ENCODE measurements at places on chromosomes 12 and 14.

DNA sequence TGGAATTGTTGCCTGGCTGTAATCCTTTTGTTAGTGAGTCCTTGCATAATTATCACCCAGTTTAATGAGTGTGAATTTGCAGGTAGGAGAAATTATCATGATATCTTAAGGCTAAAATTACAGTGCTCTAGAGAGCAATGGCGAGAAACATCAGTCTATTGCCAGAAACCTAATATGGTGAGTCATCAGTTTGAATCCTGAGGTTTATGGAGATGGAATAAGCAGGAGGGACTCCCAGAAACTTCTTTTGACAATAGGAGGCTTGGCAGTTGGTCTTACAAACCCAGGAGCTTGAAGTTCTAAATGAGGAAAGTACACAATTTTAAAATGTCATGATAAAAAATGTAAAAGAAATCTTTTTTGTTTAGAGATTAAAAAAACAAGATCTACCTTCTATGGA is 31.5 kb upstream of the CRADD start:
- H3K36me3 ChIP-seq: no peaks in the 10 kb centered on the region
- H3K4me3 ChIP-seq: no peak overlapping the region
- DNase-seq: no peak
- H3K27ac ChIP-seq: no peak overlapping the region
- no peaks in the 10 kb centered on the region for H3K4me1 ChIP-seq

GRCh38 chr14:87148655-87149054 is 844.3 kb downstream of the GALC start:
- H3K27me3 ChIP-seq: no peaks in the 10 kb centered on the region
- no peaks in the 10 kb centered on the region for H3K4me1 ChIP-seq
- no peak overlapping the region for H3K27ac ChIP-seq
- no peak overlapping the region for H3K4me3 ChIP-seq
- no peaks in the 10 kb centered on the region for H3K36me3 ChIP-seq

DNA sequence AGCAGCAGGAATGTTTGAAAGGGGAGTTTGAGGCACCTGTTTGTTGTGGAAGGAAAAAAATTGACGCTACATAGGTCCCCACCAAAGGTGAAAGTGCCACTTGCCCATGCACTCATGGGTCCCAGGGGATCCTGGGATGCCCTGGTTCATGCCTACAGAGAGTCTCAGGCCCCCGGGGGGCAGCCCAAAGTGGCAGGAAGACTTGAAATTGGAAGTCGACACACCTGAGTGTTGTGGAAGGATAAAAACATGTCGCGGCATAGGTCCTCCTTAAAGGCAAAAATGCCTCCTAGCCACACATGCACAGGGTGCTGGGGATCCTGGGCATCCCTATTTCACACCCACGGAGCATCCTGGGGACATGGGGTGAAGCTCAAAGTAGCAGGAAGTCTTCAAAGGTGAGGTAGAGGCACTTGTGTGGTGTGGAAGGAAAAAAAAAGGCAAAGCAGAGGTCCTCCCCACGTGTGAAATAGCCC is 576.1 kb downstream of the ALG10 start:
- no peaks in the 10 kb centered on the region for H3K27me3 ChIP-seq
- H3K4me3 ChIP-seq: no peak overlapping the region
- H3K36me3 ChIP-seq: no peaks in the 10 kb centered on the region
- no peaks in the 10 kb centered on the region for H3K4me1 ChIP-seq

DNA sequence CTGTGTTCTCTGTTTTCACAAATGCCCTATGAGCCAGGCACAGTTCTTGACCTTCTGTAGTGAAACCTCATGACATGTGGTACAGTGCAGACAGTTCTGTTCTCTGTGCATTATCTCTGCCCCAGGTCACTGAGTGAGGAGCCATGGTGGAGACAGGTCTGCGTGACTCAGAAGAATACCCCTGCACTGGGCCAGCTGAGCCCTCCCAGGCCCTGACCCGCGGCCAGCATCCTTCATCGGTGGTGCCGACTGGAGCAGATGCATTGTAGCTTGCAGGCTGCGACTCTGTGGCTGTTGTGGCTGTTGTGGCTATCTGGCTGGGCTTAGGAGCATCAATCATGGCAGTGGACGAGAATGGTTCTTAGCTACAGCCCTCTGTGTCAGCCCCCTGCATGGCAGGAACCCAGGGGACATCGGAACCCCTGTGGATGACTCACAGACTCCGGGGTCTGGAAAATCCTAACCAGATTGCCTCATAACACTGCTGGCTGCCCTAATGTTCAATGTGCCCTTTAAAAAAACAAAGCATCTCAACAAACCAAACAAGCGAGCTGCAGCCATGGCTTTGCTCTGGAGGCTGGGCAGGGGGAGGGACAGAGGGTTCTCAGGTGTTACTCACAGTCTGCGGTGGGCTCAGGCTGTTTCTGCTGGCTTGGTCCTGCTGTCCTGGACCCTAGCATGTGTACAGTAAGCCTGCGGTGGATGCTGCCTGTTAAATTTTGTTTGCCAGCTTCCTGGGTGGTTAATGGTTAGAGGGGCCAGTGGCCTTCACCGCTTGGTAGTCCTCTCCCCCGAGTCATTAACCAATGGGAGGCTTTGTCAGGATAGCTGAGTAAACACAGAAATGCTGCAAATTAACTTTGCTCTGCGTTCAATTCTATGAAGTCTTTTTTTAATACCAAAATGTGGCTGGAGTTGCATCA is at the start of gene SERPINA6:
SERPINA6 (minus strand) TSS at position 689 of the 923 bp plus-strand sequence. CDS start 8,688 bp downstream, outside the sequence.
- H3K36me3 ChIP-seq: no peaks in the 10 kb centered on the region
- peak within 1 kb of the TSS; percentile 23 for H3K27ac ChIP-seq
- H3K4me1 ChIP-seq: peaks cover 6% of the 10 kb centered on the region
- no peak within 1 kb of the TSS for H3K4me3 ChIP-seq
- H3K27me3 ChIP-seq: no peaks in the 10 kb centered on the region

- no peaks in the 10 kb centered on the region for H3K4me1 ChIP-seq
- H3K27me3 ChIP-seq: peaks cover 54% of the 10 kb centered on the region
- H3K27ac ChIP-seq: no peak overlapping the region
- no peak for DNase-seq
Measured at GRCh38 chr14:37610945-37611523, 15.6 kb downstream of the TTC6 start.

GRCh38 chr14:92613008-92613658 is 99.6 kb downstream of the RIN3 start:
- no peaks in the 10 kb centered on the region for H3K4me1 ChIP-seq
- no peaks in the 10 kb centered on the region for H3K36me3 ChIP-seq
- H3K4me3 ChIP-seq: no peak overlapping the region
- DNase-seq: no peak

GRCh38 chr14:92041203-92041602 is 1.3 kb upstream of the TRIP11 start:
- peak overlapping the region; percentile 96 for H3K27ac ChIP-seq

DNA sequence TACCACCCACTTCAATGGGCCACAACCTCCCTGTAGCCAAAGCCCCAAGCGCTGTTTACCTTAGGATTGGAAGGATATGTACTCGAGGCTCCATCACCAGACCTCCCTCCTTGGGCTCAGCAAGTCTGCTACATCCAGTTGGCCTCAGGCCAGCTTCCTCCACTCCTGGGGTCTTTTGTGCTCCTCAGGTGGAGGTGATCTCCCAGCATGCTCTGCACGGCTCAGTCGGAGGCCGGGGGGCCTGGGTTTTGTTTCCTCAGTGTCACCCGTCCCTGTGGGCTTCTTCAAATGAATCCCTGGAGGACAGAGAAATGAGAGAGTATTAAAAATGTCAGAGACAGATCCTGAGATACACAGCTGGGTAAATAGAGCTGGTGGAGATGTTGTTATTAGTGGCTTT is 723.1 kb upstream of the TBX3 start:
- H3K27ac ChIP-seq: no peak overlapping the region
- no peaks in the 10 kb centered on the region for H3K27me3 ChIP-seq
- no peak for DNase-seq
- no peak overlapping the region for H3K4me3 ChIP-seq
- H3K4me1 ChIP-seq: no peaks in the 10 kb centered on the region
- no peaks in the 10 kb centered on the region for H3K36me3 ChIP-seq

- no peaks in the 10 kb centered on the region for H3K27me3 ChIP-seq
- H3K4me3 ChIP-seq: no peak overlapping the region
- no peak for DNase-seq
- no peak overlapping the region for H3K27ac ChIP-seq
- H3K36me3 ChIP-seq: no peaks in the 10 kb centered on the region
- no peaks in the 10 kb centered on the region for H3K4me1 ChIP-seq
Measured at GRCh38 chr12:81962126-81962856, 203.1 kb upstream of the PPFIA2 start.

- no peak for DNase-seq
- H3K4me1 ChIP-seq: no peaks in the 10 kb centered on the region
- H3K27ac ChIP-seq: no peak overlapping the region
- H3K27me3 ChIP-seq: no peaks in the 10 kb centered on the region
Measured at GRCh38 chr12:76303989-76304460, 44.2 kb downstream of the BBS10 start.

DNA sequence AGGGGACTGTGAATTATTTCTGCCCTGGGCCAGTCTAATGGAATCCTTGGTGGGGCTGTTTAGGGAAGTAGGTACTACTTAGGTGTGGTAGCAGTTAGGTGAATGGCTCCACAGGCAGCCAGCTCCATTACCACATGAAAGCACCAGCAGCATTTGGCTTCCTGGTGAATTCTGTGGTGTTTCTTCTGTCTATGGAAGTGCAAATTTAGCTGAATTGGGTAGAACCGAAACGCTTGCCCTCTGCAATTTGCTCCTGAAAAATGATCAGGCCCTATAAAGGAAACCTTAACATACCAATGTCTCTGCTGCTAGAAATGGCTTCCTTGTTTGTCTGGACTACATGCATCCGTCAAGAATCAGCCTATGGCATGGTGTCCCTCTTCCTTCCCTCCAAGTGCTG is 16.4 kb downstream of the FLRT2 start:
- no peak for DNase-seq
- H3K27ac ChIP-seq: no peak overlapping the region
- peaks cover 6% of the 10 kb centered on the region for H3K4me1 ChIP-seq
- peaks cover 6% of the 10 kb centered on the region for H3K36me3 ChIP-seq

DNA sequence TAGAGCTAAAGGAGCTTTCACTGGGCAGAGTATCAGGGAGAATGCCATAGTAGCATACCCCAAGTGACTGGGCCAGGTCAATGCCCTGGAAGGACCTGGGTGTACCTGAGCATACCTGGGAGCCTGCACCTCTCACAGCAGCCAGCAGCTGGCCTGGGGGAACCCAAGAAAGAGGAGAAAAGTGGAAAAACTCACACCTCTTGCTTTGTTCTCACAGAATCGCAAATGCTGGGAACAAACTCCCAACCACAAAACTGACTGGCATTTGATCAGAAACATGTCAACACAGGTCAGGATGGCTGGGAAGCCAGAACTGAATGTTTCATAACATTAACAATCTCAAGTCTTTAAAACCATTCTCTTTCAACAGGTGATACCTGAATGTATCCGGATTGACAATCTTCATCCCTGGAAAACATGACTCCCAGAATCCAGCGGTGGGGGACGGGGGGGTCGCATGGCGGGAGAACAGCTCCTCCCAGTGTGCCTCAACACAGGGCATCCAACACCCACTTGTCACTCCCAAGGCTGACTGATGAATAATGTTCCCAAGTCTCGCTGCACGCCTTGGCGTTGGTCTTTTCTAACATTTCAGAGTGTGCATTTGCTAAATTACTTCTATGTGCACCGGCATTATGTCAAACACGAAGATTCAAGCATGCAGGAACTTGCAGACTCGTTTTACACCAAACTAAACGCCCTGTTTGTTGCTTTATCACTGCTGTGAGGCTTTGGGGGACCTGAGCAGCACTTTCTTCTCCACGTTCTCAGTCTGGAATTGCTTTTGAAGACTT is 7.9 kb downstream of the FOXN3 start:
- no peak for DNase-seq
- H3K27me3 ChIP-seq: no peaks in the 10 kb centered on the region
- peaks cover 17% of the 10 kb centered on the region for H3K36me3 ChIP-seq
- H3K27ac ChIP-seq: peak overlapping the region; percentile 89
- H3K4me1 ChIP-seq: peaks cover 53% of the 10 kb centered on the region

DNA sequence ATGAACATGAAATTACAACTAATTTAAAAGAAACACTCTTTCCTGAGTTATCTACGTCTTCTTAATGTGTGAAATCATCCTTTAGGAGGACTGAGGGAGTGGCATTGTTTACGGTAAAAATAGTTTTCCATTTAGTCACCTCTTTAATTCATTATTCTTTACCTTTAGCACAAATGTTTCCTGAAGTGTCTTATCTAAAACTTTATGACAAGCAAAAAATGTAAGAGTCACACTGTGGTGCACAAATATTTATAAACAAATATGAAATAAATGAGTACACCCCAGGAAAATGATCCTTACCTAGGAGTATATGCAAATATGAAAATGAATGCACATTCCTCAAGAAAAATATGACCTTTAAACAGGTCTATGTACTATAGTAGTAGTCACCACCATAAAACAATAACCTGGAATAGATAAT is 104.6 kb downstream of the PTPRR start:
- H3K27ac ChIP-seq: no peak overlapping the region
- H3K4me1 ChIP-seq: no peaks in the 10 kb centered on the region
- no peaks in the 10 kb centered on the region for H3K27me3 ChIP-seq
- H3K36me3 ChIP-seq: no peaks in the 10 kb centered on the region
- DNase-seq: no peak
- no peak overlapping the region for H3K4me3 ChIP-seq

- no peak overlapping the region for H3K4me3 ChIP-seq
- no peaks in the 10 kb centered on the region for H3K27me3 ChIP-seq
- no peak for DNase-seq
- H3K36me3 ChIP-seq: peaks cover 87% of the 10 kb centered on the region
- H3K4me1 ChIP-seq: no peaks in the 10 kb centered on the region
- no peak overlapping the region for H3K27ac ChIP-seq
Measured at GRCh38 chr14:67373347-67373746, 13.2 kb downstream of the EIF2S1 start.

DNA sequence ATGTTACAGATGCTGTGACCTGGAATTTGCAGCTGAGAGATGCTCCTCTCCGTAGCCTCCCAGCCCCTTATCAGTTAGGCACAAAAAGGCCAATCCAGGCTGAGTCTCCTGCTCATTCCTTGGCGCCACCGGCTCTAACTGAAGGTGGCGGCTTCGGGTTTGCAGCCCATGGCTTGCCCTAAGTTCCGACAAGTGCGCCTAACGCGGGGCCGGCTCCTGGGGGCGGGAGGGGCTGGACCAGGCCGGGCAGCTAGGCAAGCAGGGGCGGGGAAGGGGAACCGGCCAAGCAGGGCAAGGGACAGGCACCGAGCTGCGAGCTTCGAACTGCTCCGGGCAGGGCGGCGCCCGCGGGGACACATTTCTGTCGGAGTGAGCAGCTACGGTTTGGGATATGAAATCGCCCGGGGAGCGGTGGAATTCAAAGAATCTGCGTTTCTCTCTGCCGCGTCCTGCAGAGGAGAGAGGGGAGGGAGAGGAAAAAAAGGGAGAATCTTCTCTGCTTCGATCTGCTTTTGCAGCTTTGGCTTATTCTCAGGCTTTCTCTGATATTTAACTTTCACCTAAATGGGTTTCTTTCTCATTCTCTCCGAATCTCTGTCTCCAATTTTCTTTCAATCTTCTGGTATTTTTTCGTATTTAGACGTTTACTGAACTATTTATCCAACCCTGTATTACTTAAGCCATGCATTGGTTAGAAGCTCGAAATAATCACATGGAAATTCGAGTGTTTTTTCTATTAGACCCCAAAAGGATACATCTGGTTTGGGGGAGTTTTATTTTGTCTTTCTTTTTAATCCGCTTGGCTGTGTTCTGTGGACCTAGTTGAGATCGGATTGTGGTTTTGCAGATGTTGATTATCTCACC is 1.6 kb upstream of the HOXC12 start:
- no peaks in the 10 kb centered on the region for H3K36me3 ChIP-seq
- DNase-seq: peak; percentile 78
- no peak overlapping the region for H3K4me3 ChIP-seq
- peaks cover 63% of the 10 kb centered on the region for H3K4me1 ChIP-seq
- H3K27me3 ChIP-seq: peaks cover 100% of the 10 kb centered on the region

GRCh38 chr12:57619434-57620244 is 8.4 kb downstream of the ARHGEF25 start:
- peaks cover 61% of the 10 kb centered on the region for H3K27me3 ChIP-seq
- peaks cover 23% of the 10 kb centered on the region for H3K4me1 ChIP-seq
- H3K27ac ChIP-seq: no peak overlapping the region
- H3K4me3 ChIP-seq: peak overlapping the region; percentile 16
- H3K36me3 ChIP-seq: no peaks in the 10 kb centered on the region
